Smooth muscle cell of trachea (primary cell): ENCODE measurements at places on chromosomes 1 and 21. TPM values are rescaled to one million over a fixed set of nuclear protein-coding genes. Genes with fewer than 3 reads are reported as not detected.

KCNT2 gene
- 2.3 and 2.5 TPM in 2 replicates for total RNA-seq

PLEKHN1 gene
- total RNA-seq: 0.33 and 0.58 TPM in 2 replicates

CCDC30 gene
- total RNA-seq: 0.99 and 2.3 TPM in 2 replicates

B3GALT2 gene
- total RNA-seq: 0.15 and 0.17 TPM in 2 replicates

CNKSR1 gene
- 0.17 TPM in 1 of 2 replicates, not detected in the other for total RNA-seq

ACTA1 gene
- not detected in 2 replicates for total RNA-seq

DYNLT5 gene
- 0.33 and 1.6 TPM in 2 replicates for total RNA-seq

CACNA1S gene
- total RNA-seq: not detected in 2 replicates

KLF17 gene
- under 0.01 and 0.17 TPM in 2 replicates for total RNA-seq

RAP1GAP gene
- total RNA-seq: 0.15 and 0.17 TPM in 2 replicates

POMGNT1 gene
- total RNA-seq: 43.1 and 56.1 TPM in 2 replicates

VSIG8 gene
- 0.15 and 0.17 TPM in 2 replicates for total RNA-seq

LHX4 gene
- total RNA-seq: 0.17 TPM in 1 of 2 replicates, not detected in the other

DIO1 gene
- under 0.01 TPM in 1 of 2 replicates, not detected in the other for total RNA-seq

TFB2M gene
- 15.3 and 16.4 TPM in 2 replicates for total RNA-seq

ZNF691 gene
- total RNA-seq: 10.5 and 12.7 TPM in 2 replicates

OR2L13 gene
- total RNA-seq: not detected in 2 replicates

ZNF697 gene
- 7.9 and 12.1 TPM in 2 replicates for total RNA-seq

C1orf115 gene
- 0.50 and 0.87 TPM in 2 replicates for total RNA-seq

TAF5L gene
- 13.5 and 14.4 TPM in 2 replicates for total RNA-seq

SELL gene
- 0.15 and 0.50 TPM in 2 replicates for total RNA-seq

DNMT3L gene
- not detected in 2 replicates for total RNA-seq

STUM gene
- under 0.01 TPM in 1 of 2 replicates, not detected in the other for total RNA-seq

RGS1 gene
- not detected in 2 replicates for total RNA-seq

TNFRSF18 gene
- total RNA-seq: 0.33 and 0.44 TPM in 2 replicates

KAZN gene
- 3.3 and 7.3 TPM in 2 replicates for total RNA-seq

TFAP2E gene
- total RNA-seq: 0.33 and 0.44 TPM in 2 replicates

CDC14A gene
- 3.8 and 4.1 TPM in 2 replicates for total RNA-seq

UBL4B gene
- total RNA-seq: under 0.01 TPM in 1 of 2 replicates, not detected in the other

PCBP3 gene
- 0.50 and 1.9 TPM in 2 replicates for total RNA-seq

MRPL39 gene
- total RNA-seq: 30.8 and 44.4 TPM in 2 replicates

TSSK3 gene
- 1.0 and 1.3 TPM in 2 replicates for total RNA-seq

LENEP gene
- total RNA-seq: not detected in 2 replicates

ST6GALNAC3 gene
- total RNA-seq: 0.73 and 0.99 TPM in 2 replicates

NEXN gene
- total RNA-seq: 13.1 and 18.8 TPM in 2 replicates

RGS13 gene
- not detected in 2 replicates for total RNA-seq

FAM177B gene
- total RNA-seq: not detected in 2 replicates

SLC30A7 gene
- 27.3 and 31.9 TPM in 2 replicates for total RNA-seq

RGS7 gene
- 1.9 and 2.5 TPM in 2 replicates for total RNA-seq

ARHGEF16 gene
- total RNA-seq: not detected in 2 replicates

GSTM2 gene
- 26.3 and 50.8 TPM in 2 replicates for total RNA-seq

RHOU gene
- 0.73 and 0.99 TPM in 2 replicates for total RNA-seq

PLPPR5 gene
- total RNA-seq: under 0.01 and 0.33 TPM in 2 replicates

CELA2B gene
- total RNA-seq: not detected in 2 replicates

RHCE gene
- total RNA-seq: 0.15 and 0.99 TPM in 2 replicates

KRTAP7-1 gene
- not detected in 2 replicates for total RNA-seq

DENND1B gene
- 7.6 and 13.4 TPM in 2 replicates for total RNA-seq

OR2T35 gene
- not detected in 2 replicates for total RNA-seq

GCSAML gene
- total RNA-seq: not detected in 2 replicates

CD2 gene
- under 0.01 TPM in 1 of 2 replicates, not detected in the other for total RNA-seq

CKS1B gene
- 24.6 and 131 TPM in 2 replicates for total RNA-seq

BATF3 gene
- 1.2 and 3.1 TPM in 2 replicates for total RNA-seq

KRTAP13-2 gene
- not detected in 2 replicates for total RNA-seq

NLRP3 gene
- total RNA-seq: under 0.01 TPM in 1 of 2 replicates, not detected in the other

SIM2 gene
- 0.17 TPM in 1 of 2 replicates, not detected in the other for total RNA-seq

UQCRHL gene
- 1.2 and 2.0 TPM in 2 replicates for total RNA-seq

COL24A1 gene
- 0.83 and 0.87 TPM in 2 replicates for total RNA-seq

DTL gene
- total RNA-seq: 1.3 and 8.9 TPM in 2 replicates

IGFN1 gene
- total RNA-seq: under 0.01 TPM in 2 replicates
